ENCODE measurements at places on chromosomes 2 and 18.

DNA sequence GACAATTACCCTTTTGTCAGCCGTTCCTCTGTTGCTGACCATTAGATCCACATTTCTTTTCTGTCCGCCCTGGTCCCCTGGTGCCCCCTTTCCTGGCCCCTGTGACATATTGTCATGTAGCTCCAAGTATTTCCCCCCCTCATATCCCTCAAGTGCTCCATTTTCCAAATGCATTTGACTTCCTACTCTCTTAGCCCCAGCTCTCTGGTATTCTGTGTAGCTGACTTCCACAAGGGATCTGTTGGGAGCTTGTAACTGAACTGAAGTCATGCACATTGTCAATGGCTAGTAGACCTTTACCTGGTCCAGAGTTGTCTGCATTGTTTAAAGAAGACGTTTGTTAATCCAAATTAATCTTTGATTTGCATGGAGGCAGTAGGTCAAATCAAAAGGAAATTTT, 34.8 kb downstream of the LIPG start:
- DNase-seq, result no peak

GRCh38 chr2:194867328-194867727, 789.7 kb upstream of the SLC39A10 start:
- no peak for DNase-seq

DNA sequence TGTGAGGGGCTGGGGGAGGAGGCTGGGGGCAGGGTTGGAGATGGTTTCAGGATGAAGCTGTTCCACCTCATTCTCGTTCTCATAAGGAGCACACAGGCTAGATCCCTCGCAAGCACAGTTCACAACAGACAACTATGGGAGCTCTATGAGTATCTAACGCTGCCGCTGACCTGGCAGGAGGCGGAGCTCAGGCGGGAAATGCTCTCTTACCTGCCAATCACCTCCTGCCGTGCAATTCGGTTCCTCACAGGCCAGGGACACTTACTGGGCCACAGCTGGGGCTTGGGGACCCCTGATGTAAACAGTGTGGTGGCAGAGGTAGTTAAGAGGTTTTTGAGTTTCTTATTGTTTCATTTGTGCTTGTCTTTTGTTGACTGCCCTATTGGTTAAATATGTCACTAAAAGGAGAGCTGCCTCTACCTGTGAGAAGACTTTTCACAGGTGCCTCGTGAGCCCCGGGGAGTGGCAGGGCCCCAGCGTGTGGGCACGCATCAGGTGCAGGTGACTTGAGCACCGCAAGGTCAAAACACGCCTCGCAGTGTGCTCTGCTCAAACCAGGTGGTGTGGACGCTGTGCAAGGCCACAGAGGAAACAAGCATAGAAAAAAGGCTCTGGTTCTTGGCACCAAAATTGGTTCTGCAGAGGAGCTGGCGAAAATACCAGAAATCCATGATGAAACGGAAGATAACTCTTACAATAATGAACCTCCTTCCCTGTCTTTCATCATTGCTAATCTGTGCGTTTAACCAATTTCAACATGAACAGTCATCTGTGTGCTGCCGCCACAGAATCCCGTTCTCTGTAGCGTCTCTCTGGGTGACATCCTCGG, 10.2 kb downstream of the MLPH start:
- DNase-seq, result no peak

DNA sequence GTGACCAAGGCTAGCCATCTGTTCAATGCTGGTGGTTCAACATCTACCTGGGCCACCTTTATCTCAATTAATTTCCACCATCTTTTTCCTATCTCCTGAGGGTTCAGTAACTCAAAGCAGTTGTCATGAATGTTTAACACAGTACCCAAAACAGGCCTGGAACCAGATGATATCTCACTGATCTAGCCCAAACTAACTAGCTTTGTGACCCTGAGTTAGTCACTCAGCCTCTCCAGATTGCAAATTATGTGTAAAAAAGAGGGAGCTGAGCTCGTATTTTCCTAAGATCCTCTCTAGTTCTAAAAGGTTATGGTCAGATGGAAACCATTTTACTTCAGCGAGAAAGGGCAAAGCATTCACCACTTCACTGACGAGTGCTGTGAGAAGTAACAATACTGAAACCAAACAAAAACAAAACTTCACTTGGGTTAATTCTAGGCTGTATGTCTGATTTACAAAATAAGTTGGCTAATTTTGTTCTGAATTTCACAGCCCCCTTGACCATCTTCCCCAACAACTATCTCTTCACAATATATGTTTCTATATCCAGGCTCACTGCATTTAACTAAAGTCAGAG, 14.8 kb downstream of the SPRED2 start:
- DNase-seq, result no peak

DNA sequence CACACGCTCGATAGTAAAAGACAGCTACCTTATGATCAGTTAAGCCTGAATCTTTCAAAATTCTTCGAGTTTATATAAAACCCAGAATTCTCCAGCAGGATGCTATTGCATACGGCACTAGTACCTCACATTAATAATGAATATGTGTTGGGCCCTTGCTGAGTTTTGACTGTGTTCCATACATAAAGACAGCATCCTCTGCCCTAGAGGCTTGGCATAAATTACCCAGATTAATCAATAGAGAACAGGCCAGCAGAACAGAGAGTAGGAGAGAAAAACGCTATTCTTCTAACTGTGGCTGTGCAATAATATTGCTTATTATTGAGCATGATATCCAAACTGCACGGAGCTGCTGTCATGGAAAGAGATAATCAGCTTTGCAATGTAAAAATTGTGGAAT, 194.3 kb downstream of the SOX11 start:
- DNase-seq, result no peak

DNA sequence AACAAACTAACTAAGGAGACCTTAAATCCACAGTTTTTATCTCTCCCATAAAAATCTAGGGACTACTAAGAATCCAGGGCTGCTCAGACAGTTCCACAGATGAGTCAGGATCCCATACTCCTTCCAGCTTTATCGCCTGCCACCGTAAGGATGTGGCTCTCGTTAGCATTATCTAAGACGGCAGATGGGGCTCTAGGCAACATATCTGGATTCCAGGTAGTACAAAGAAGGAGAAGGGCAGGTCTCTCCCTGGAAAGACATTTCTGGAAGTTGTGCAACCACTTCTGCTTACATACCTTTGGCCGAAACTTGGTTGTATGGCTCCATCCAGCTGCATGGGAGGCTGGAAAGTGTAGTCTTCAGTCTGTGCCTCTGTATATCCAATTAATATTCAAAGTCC, 149.4 kb downstream of the SP3 start:
- DNase-seq, result no peak

GRCh38 chr2:218275371-218276072, 5.2 kb downstream of the PNKD start:
- DNase-seq, result no peak

GRCh38 chr18:60965856-60966255, 367.4 kb upstream of the CDH20 start:
- no peak for DNase-seq

- DNase-seq, result no peak
Observed at GRCh38 chr2:121830809-121831208, 75.4 kb downstream of the TSN start.

DNA sequence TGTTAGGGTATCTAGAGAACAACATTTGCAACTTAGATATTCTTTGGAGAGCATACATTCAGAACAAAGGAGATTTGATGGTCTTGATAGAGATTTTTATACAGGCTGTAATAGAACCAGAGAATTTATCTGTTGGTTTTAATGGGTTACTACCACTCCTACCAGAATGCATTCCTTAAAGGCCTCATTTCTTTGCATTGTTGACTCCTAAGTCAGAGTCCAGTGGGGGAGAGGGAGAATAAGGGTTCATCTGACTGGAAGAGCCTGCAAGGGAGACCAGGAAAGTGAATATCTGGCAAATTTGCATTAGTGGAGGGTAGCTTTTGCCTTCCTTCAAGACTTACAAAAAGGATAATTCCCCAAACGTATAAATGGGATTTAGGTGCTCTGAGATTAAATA, 29.7 kb downstream of the AGPS start:
- no peak for DNase-seq

GRCh38 chr2:21043744-21044532, at the start of gene APOB:
Gene APOB (minus strand): TSS chr2:21044073. CDS start chr2:21043945, 128 bp downstream.
- DNase-seq, result no peak

DNA sequence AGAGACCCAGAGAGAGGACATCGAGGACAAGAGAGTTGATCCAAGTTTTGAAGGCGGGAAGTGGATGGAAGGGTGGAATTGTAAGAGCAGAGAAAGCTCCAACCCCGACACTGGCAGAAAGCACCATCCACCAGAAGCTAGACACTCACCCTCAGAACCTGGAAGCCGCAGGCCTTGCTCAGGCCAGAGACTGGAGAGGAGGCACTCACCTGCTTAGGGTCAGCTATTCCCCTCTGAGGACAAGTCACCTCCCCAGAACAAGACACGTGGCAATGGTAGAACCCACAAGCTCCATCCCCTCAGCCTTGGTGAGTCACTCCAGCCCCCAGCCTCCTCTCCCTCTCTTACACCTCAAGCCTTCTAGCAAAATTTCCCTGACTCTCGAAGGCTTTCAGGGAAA, 64.9 kb downstream of the STEAP3 start:
- no peak for DNase-seq

DNA sequence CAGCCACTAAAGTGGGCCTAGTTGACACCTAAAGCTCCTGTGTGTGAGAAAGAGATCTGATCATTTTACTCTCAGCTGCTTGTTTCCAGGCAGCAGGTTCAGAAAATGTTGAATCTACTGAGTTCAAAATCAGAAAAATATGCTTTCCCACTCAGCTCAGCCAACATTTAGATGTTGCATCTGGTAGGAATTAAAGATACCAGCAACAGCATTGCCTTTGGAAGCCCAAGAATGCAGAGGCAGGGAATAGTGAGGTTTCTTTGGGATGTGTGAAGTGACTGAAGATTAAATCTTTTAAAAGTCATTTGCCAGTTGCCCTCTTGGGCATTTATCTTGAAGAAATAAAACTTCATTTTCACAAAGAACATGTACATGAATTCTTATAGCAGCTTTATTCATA, 33.9 kb upstream of the DOCK10 start:
- DNase-seq, result no peak

DNA sequence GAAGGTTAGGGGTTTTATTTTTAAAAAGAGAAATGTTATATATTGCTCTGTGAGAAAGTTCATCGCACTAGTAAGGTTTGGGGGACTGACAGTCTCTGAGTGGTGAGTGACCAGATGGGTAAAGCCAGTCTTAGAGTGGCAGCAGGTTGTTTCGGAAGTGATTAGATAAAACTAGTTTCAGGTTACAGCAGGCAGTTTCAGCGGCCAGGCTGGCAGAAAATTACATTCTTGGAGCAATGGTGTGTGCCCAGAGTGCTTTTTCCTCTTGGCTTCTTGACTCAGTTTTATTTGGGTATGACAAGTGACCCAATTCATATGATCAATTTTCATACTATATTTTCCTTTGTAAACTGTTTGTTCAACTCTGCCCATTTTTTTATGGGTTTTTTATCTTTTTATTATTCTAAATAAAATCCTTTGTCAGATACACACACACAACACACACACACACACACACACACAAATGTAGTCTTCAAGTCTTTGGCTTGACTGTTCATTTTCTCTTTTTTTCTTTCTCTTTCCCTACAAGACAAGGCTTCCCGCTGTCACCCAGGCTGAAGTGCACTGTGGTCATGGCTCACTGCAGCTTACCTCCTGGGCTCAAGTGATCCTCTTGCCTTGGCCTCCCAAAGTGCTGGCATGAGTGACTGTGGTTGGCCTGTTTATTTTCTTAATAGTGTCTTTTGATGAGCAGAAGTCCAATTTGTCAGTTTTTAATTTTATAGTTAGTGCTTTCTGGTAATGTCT, 30.9 kb downstream of the RALBP1 start:
- no peak for DNase-seq

DNA sequence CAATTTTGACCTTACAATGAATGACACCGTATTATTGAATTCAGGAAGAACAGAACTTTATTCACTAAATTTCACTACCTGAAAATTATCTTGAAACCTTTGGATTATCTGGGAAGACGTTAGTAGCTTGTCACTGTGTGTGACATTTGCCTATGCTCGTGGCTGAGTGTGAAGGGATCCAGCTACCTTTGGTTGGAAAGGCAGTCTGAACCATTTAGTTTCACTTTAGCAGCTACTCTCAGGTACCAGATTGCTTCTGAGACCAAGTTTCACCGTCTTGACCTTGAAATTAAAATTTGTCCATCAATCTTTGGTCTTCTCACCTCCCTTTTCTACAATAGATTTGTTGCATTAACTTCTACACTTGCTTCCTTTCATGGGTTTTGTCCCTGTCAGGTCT, 637.5 kb downstream of the MBD2 start:
- DNase-seq, result no peak

DNA sequence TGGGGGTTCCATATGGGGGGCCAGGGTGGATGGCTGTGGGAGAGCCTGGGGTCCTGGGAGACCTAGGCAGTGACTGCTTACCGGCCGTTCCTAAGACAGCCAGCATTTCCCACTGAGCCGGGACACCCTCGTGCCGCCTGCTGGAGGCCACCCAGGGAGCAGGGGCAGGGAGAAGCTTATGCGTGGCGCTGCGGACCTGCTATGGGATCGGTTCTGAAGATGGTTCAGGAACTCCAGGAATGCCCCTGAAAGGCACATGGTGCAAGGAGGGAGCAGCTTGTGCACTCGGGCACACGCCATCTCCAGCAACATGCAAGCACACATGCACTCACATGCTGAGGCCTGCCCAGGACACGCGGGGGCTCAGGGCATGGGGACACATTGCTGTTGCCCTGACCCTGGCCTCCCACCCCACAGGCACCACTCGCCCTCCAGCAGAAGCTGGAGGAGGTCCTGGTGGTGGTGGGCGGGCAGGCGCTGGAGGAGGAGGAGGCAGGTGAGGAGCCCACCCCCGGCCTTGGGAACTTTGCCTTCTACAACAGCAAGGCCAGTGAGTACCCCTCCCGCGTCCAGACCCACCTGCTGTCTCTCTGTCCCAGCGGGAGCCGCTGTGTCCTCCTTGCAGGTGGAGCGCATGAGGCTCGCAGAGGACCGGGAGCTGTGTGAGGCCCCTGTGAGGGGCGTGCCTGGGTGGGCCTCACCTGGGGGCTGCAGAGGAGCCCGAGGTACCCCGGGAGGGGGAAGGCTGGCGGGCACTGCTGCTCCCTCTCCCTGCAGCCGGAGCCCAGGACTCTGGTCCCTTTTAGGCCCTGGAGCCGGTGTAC, 4.1 kb downstream of the KLHL30 start:
- DNase-seq, result no peak

DNA sequence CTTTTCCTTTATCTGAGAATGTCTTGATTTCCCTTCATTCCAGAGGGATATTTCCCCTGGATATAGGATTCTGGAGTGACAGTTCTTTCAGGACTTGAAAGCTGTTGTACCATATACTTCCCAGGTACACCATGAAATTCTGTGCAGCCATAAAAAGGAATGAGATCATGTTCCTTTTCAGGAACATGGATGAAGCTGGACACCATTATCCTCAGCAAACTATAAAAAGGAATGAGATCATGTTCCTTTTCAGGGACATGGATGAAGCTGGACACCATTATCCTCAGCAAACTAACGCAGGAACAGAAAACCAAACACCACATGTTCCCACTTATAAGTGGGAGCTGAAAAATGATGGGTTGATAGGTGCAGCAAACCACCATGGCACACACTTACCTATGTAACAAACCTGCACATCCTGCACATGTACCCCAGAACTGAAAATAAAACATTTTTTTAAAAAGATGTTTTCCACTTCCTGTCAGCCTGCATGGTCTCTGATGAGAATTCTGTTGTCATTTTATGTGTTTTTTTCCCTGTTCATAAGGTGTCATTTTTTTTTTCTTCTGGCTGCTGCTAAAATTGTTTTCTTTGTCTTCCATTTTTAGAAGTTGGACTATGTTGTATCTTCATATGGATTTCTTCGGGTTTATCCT, 133.3 kb downstream of the DNAH6 start:
- no peak for DNase-seq

- DNase-seq, result no peak
Observed at GRCh38 chr2:184114439-184114838, 483.9 kb upstream of the ZNF804A start.

All from substantia nigra (tissue), 51 donors.